ENCODE measurements at places on chromosomes 12 and 14. TPM values are rescaled to one million over a fixed set of nuclear protein-coding genes. Genes with fewer than 3 reads are reported as not detected.

DNA sequence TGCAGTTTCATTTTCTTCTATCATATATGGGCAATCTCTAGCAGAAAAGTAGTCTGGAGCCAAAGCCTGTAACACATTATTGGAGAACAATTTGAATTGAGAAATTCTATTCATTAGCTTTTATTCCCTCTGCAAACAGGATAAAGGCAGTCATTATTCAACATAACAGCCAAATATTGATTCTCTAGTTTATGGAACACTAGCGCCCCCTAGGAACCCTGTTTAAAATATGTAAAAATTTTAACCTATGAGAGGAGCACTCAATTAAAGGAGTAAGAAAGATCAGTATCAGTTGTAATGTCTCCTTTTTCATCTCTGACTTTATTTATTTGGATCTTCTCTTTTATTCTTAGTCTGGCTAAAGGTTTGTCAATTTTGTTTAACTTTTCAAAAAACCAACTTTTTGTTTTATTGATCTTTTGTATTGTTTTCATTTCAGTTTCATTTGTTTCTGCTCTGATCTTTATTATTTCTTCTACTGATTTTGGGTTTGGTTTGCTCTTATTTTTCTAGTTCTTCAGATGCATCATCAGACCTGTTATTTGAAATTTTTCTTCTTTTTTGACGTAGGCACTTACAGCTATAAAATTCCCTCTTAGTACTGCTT is 4.8 kb upstream of the LMNTD1 start:
- peak; percentile 64 for DNase-seq

GRCh38 chr14:102485693-102486512 is 23.7 kb downstream of the ANKRD9 start:
- DNase-seq, result no peak

- no peak for DNase-seq
These were observed 715.6 kb upstream of the FLRT2 start for GRCh38 chr14:84814391-84814790.

DNA sequence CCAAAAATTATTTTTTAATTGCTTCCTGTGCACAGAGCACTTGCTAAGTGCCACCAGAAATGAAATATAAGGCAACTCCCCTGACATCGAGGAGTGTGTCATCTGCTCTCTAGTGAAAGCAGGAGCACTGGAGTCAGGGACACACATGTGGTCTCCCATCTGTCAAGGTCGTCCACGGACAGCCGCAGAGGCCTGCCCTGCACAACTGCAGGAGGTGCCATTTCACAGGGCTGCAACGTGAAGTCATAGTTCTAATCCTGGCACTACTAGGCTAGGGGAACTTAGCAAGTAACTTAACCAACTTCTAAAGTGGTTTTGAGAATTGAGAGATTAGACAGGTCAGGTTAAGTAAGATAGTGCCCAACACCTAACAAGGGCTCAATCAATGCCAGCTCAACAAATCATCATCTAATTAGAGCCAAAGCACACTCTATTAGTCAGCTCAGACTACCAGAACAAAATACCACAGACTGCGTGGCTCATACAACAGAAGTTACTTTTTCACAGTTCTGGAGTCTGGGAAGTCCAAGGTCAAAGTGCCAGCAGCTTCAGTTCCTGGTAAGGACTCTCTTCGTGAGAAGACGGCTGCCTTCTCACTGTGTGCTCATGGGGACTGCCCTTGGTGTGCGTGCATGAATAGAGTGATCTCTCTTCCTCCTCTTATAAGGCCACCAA is 30.7 kb downstream of the FOXN3 start:
- DNase-seq, result no peak

- no peak for DNase-seq
These were observed 5.3 kb upstream of the SINHCAF start for GRCh38 chr12:31331242-31331641.

- no peak for DNase-seq
These were observed 271 bp downstream of the DNAI7 start for GRCh38 chr12:25194722-25195055.

- DNase-seq, result peak; percentile 88
These were observed 4.3 kb downstream of the NAP1L1 start for GRCh38 chr12:76080017-76080728.

DNA sequence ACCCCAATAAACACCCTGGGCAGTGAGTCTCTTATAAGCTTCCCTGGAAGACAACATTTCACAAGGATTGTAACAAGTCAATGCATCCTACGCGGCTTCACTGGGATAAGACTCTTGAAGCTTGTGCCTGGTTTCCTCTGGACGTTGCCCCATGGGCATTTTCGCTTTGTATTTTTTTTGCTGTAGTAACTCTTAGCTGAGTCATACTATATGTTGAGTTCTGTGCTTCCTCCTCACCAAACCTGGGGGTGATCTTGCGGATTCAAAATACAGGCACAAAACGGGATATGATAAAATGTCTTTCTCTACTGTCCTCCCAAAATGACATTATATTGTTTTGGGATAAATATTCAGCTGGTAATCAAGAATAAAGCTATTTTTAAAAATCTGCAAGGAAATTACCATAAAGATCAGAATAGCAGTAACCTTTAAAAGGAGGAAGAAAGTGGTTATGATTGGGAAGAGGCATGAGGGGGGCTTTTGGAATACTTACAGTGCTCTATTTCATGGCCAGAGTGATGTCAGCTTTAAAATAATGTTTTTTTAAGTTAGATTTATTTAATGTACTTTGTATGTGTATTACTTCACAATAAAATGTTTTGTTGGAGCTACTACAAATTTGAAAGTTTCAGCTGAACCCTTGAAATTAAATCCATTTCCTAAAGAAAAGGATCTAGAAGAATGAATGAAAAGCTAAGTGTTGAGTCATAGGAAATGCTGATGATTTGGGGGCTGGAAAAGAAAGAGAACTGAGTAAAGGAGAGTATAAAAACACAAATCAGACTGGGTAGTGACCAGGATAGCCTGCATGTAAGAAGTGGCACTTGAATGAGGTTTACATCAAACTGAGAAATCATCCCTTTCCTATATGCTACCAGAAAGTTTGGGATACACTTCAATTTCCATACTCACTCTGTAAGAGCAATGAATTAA is 14.7 kb downstream of the BTBD7 start:
- DNase-seq, result peak; percentile 70

GRCh38 chr12:128754275-128754674 is 69.5 kb downstream of the SLC15A4 start:
- no peak for DNase-seq

DNA sequence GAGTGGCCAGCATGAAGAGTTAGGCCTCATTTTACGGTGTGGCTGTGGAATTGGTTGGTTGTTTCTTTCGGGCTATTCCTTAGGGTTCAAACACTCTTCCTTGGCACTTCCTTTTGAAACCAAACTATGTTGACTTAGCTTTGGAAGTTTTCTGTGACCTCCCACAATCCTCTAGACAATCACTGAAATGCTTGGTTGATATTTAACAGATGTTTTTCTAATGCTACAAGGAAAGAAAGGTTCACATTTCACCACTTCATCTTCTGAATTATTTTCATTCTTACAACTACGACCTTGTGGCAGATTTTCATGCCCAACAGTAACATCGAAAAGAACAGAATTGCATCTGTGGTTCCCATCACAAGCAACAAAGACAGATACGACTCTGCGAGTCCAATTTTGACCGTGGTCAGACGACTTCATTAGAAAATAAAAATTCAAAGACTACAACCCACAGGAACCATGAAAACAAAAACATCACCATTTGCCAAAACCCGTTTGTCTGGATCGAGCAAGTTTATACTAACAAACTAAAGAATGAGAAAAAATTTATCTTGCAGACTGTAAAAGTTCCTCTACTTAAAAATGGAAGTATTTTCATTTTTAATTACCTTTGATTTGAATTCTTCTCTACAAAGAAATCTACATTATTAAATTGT is 16.9 kb downstream of the PRKAB1 start:
- peak; percentile 55 for DNase-seq

DNA sequence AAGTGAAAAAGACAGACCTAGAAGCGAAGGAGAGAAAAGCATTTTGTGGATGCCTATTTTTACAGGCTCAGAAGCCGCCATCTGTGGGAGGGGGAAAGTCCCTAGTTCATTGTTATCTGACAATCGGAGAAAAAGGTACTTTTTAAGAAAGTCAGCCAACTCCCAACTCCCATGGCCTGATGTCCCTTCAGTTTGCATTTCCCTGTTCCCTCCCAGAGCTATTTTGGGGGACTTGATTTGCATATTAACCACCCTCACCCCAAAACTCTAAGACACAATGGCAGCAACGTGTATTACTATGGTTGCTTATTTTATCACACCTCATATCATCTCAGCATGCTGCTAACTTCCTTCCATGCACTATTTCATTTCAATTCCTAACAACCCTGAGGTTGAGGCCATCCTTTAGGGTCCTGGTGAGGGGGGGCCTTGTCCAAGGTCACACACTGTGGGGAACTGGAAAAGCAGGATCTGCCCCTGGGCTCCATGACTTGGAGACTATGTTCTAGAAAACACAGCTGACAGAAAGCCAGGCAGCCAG is 18.7 kb downstream of the HVCN1 start:
- no peak for DNase-seq

DNA sequence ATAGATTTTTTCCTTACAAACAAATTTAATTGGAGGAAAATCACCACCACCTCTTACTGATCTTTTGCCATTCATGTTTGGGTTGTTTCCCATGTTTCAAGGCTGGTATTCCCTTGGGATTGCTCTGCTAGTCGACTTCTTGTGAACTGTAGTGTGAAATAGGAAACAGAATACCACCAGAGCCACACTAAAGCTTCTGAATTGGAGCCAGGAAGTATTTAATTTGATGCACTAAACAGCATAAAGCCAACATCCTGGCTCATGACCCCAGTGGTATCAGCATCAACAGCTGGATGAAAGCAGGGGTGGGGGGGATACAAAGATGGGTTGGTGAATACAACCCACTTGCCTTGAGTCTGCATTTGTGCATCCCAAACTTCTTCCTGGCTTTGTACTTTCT is 127.5 kb downstream of the TBC1D30 start:
- no peak for DNase-seq

GRCh38 chr12:47190271-47190750 is 110.6 kb upstream of the AMIGO2 start:
- peak; percentile 26 for DNase-seq

DNA sequence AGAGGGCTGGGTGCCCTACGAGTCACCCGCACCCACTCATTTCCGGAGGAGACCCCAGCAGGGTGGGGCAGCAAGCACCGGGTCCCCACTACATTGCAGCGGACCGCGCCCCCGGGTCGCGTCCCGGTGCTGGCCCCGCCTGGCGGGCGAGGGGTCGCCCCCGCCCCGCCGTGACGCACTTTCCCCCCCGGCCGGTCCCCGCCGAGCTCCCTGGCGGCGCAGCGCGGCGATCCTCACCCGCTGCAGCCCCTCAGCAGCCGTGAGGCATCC is 106.1 kb downstream of the PRICKLE1 start:
- no peak for DNase-seq

DNA sequence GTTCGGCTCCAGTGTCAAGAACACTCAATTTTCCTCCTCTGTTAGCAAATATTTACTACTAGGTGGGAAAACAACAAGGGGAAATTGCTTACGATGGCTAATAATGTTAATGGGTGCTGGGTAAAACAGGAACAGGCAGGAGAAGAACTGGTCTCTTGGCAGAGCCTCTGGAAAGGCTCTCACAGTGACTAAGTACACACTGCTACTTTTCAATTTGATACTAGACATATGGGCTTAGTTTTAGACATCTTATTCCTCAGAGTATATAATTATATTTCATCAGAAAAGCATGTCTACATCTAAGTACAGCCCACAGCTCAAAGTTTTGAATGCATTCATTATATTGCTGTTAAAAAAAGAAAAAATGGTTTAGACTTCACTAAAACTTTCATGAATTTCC is 65.4 kb upstream of the SAV1 start:
- no peak for DNase-seq

- peak; percentile 93 for DNase-seq
These were observed 102.7 kb downstream of the TMEM30B start for GRCh38 chr14:61178226-61179060.

The LRTM2 gene
- total RNA-seq, result not detected

The TMTC2 gene
- 5.2 TPM for total RNA-seq

Data from fibroblast of villous mesenchyme (primary cell).